Activated CD8-positive, alpha-beta memory T cell treated with anti-CD3 and anti-CD28 coated beads for 1 hour (primary cell): ENCODE measurements at places on chromosomes 5 and 9.

DNA sequence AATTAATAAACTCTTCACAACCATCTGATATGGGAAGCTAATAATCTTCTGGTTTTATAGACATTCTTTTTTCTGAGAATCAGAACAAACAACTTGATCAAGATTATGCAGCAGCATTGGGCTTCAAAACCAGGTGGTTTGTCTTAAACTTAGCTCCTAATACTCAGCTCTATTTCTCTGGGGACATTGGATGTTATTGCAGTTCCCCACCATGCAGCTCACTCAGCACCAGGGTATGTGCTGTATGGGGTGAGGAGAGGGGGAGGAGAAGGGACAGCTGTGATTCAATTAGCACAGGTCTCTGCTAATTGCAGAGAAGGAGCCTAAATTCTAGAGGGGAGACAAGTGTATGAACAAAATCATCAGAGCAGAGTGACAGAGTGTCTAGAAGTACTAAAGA, 210.7 kb upstream of the TNC start:
- no peak for DNase-seq

DNA sequence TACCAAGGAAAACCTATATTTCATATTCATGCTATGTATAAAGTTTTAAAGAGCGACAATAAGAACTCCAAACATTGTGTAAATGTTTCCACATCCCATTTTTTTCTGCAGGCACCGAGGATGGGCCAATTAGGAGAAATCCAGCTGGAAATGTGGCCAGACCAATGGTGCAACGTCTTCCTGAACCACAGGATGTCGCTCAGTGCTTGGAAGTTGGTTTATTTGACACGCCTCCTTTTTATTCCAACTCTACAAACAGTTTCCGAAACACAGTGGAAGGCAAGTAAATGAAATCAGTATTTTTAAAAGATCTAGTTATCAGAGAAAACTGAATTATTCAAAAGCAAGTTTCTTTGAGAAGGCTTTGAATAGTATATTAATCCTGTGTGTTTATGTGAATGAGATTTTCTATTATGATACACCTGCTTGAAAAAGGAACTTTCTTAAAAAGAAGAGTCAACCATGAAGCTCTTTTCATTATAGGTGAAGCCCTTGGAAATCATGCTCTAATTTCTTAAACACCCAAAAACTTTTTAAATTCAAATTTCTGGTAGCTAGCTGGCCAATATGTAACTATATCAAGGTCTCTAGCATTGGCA, 9.1 kb downstream of the TYRP1 start:
- no peak for DNase-seq

- DNase-seq: no peak
Measured at GRCh38 chr5:74499256-74500050, 141.1 kb downstream of the ENC1 start.

- DNase-seq: no peak
Measured at GRCh38 chr5:10301266-10301665, 6.4 kb downstream of the CMBL start.

- no peak for DNase-seq
Measured at GRCh38 chr5:78597068-78597973, 51.3 kb downstream of the LHFPL2 start.

DNA sequence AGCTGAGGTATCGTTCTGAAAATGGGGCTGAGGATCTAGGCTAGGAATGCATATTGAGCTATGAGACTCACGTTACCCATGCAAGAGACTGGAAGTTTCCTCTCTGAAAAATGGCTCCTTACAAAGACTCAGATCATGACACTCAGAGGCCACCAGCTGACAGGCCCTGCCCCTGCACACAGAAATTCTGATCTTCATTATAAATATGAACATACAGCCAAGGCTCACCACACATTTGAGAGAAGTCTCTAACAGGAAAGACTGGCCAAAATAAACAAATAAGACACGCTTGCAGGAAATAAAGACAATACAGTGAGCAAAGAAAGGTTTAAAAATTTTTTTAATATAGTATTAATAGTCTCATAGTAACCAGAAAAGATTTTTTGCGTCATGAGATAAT, 365.9 kb downstream of the NFIB start:
- DNase-seq: no peak

- no peak for DNase-seq
Measured at GRCh38 chr5:43165323-43165722, 26.7 kb upstream of the NIM1K start.

DNA sequence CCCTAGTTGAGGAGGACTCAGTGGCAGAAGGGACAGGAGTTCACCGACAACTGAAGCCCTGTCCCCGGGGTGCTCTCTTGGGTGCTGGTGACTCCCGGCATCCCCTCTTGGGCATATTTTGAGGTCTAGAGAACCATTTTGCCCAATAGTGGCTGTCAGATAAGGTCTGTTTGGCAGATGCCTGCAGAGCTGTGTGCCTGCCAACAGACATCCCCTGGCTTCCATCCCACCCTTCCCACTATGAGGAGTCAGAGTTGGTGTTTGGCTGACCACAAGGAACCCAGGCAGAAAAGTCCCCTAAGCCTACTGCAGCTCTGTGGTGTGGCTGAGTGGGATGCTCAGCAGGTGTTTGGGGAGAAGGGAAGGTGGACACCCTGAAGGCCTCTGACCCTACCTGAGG, 207.0 kb downstream of the AUH start:
- no peak for DNase-seq

- no peak for DNase-seq
Measured at GRCh38 chr9:90979639-90980038, 178.0 kb downstream of the SYK start.

- no peak for DNase-seq
Measured at GRCh38 chr5:148912146-148912545, 85.7 kb downstream of the ADRB2 start.

- no peak for DNase-seq
Measured at GRCh38 chr5:36033047-36033446, 33.6 kb downstream of the UGT3A2 start.

GRCh38 chr5:643811-644271, 31.7 kb downstream of the CEP72 start:
- no peak for DNase-seq

GRCh38 chr5:56158331-56158960, 74.7 kb downstream of the ANKRD55 start:
- DNase-seq: no peak
